ENCODE measurements at places on chromosomes 2 and 18. TPM values are rescaled to one million over a fixed set of nuclear protein-coding genes. Genes with fewer than 3 reads are reported as not detected.

- no peak for DNase-seq
These were observed 118.8 kb upstream of the CYP1B1 start for GRCh38 chr2:38194751-38195150.

- DNase-seq, result peak; percentile 8
These were observed 45.7 kb upstream of the HPCAL1 start for GRCh38 chr2:10257036-10257435.

DNA sequence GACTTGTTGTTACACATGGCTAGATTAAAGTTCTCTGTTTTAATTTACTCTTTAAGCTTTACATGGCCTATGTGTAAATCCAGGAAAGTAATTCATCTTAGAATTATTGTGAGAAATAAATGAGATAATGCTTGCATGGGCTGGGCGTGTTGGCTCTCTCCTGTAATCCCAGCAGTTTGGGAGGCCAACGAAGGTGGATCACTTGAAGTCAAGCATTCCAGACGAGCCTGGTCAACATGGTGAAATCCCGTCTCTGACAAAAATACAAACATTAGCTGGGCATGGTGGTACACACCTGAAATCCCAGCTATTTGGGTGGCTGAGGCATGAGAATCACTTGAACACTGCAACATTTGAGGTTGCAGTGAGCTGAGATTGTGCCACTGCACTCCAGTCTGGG is 4.3 kb upstream of the RIF1 start:
- DNase-seq, result no peak

- DNase-seq, result no peak
These were observed 258.5 kb downstream of the RPIA start for GRCh38 chr2:88950010-88950409.

- DNase-seq, result no peak
These were observed 42.6 kb downstream of the MYO1B start for GRCh38 chr2:191287820-191288219.

DNA sequence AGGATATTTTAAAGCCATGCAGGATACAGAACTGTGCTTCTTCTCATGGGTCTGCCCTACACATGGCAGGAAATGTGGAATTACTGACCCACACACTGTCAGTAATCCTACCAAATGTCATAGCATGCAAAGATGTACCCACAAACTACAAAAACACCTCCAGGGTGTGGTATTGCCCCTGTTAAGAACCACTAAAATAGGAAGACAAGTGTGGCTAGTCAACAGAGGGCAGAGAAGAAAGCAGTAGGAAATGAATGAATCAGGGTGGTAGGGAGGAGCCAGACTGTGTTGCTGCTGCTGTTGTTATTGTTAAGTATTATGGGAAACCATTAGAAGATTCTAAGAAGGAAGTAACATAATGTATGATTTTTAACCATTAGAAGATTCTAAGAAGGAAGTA is 556.7 kb upstream of the ACVR2A start:
- no peak for DNase-seq

DNA sequence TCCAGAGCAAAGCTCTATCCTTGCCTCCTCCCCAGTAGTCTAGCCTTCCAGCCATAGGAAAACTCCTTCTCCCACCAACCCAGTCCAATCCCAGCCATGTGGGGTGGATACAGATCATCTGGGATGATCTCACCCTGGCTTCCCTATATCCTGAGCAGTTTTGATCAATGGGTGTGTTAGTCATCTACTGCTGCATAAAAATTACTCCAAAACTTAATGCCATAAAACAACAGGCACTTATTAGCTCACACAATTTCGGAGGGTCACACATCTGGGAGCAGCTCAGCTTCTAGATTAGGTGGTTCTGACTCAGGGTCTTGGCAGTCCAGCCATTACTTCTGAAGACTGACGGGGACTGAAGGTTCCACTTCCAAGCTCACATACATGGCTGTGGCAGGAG is 190.4 kb downstream of the SPP2 start:
- DNase-seq, result no peak

DNA sequence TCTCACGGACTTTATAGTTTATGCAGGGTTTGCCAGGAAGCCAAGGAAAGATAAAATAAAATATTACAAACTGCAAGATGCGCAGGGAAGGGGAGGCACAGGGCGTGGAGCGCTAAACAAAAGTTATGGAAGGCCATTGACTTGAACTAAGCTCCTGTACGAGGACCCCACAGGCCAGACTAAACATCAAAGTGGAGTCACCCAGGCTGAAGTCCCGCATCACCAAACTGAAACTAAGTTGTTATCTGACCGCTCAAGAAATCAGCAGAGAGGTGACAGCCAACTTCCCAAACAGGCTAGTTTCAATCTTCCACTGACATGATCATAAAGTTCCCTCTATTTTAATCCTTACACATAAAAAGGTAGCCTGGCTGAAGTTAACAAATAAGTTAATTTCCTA is 90.5 kb upstream of the YWHAQ start:
- no peak for DNase-seq

DNA sequence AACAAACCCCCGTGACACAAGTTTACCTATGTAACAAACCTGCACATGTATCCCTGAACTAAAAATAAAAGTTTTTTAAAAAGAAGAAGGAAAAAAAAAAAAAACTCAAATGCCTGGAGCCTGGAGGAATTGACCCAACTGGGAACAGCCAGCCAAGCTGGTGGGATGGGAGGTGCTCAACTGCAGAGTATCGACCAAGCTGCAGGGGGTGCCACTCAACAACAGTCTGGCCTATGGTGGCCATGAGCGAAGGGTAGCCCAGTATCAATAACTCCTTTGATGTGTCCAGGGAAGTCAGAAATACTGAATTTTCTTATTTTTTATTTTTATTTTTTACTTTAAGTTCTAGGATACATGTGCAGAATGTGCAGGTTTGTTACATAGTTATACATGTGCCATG is 310.3 kb upstream of the DLGAP1 start:
- DNase-seq, result no peak

- no peak for DNase-seq
These were observed 253.2 kb upstream of the CTAGE1 start for GRCh38 chr18:22670914-22671313.

The SRD5A2 gene
- total RNA-seq, result not detected

The PKP4 gene
- total RNA-seq, result 25.0 TPM

The TUBB8B gene
- not detected for total RNA-seq

The PMAIP1 gene
- 12.6 TPM for total RNA-seq
